Thymus (tissue), 14 donors: ENCODE measurements at places on chromosomes 12 and 14. TPM values are rescaled to one million over a fixed set of nuclear protein-coding genes. Genes with fewer than 3 reads are reported as not detected.

DNA sequence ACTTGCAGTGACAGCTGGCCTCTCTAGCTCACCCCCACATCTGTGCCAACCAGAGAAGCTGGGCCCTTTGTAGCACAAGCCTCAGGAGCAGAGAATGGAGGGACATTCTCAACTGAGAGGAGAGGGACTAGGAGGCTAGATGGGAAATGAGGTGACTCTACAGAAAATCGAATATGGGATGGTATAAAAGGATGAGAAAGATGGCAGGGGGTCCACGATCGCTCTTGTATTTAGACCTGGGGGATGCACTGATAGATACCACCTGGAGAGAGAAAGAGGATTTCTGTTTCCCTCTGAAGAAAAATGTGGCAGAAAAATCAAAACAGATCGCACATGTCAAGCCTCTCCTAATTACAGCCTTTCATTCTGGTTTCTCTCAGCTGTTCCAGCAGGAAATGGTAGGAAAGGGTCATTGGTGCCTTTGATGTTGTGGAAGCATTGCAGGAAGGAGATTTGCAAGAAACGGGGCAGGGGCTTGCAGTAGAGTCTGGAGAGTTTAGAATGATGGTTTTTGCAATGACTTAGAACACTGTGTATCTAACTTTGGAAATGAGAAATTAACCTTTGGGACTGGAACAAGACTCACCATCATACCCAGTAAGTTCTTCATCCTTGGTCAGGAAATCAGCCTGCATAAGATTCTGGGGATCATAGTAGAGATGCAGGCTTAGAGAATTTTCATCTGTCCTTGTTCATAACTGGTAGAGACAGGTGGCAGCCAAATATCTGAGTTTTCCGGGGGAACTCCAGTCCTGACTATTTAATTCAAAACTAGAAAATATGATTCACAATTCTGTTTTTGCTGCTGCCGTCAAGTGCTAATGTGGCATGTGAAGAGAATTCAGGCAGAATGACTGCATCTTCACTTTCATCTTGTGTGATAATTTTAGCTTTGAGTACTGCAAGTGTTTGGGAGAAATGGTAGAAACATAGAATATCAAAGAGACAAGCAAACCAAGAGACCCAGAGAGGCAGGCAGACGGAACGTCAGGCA is 98.8 kb downstream of the DAD1 start:
- DNase-seq = no peak

Gene COCH
- total RNA-seq = 1.7 TPM

- H3K4me1 ChIP-seq = no peaks in the 10 kb centered on the region
- H3K36me3 ChIP-seq = no peaks in the 10 kb centered on the region
- DNase-seq = no peak
- no peak overlapping the region for H3K27ac ChIP-seq
- H3K27me3 ChIP-seq = no peaks in the 10 kb centered on the region
Measured at GRCh38 chr14:86823581-86823980, 1169.4 kb downstream of the GALC start.

- peaks cover 16% of the 10 kb centered on the region for H3K4me1 ChIP-seq
- peak within 1 kb of the TSS; percentile 91 for H3K27ac ChIP-seq
- no peak for DNase-seq
- H3K27me3 ChIP-seq = no peaks in the 10 kb centered on the region
Measured at GRCh38 chr12:53499266-53500141, at the start of gene MAP3K12. TSS of gene MAP3K12 (minus strand) at chr12:53499458. CDS start at chr12:53487391, 12,067 bp downstream.

GRCh38 chr12:11714626-11715025 is 65.2 kb downstream of the ETV6 start:
- H3K27ac ChIP-seq = no peak overlapping the region
- H3K4me1 ChIP-seq = peaks cover 2% of the 10 kb centered on the region
- no peaks in the 10 kb centered on the region for H3K27me3 ChIP-seq
- DNase-seq = no peak
- no peak overlapping the region for H3K4me3 ChIP-seq
- peaks cover 2% of the 10 kb centered on the region for H3K36me3 ChIP-seq

GRCh38 chr14:34180869-34181268 is 230.0 kb upstream of the EGLN3 start:
- H3K27ac ChIP-seq = no peak overlapping the region
- DNase-seq = no peak
- no peaks in the 10 kb centered on the region for H3K27me3 ChIP-seq

- H3K4me3 ChIP-seq = no peak overlapping the region
- peaks cover 21% of the 10 kb centered on the region for H3K36me3 ChIP-seq
Measured at GRCh38 chr14:74733221-74733620, 20.3 kb downstream of the FCF1 start.

Gene KRT78
- 0.42 TPM for total RNA-seq

Gene CISTR
- total RNA-seq = not detected

- no peaks in the 10 kb centered on the region for H3K27me3 ChIP-seq
- H3K4me3 ChIP-seq = no peak overlapping the region
- DNase-seq = no peak
- peaks cover 32% of the 10 kb centered on the region for H3K4me1 ChIP-seq
- H3K36me3 ChIP-seq = peaks cover 26% of the 10 kb centered on the region
Measured at GRCh38 chr12:109461846-109462756, 15.0 kb downstream of the KCTD10 start.

Gene LBHD2
- 0.19 TPM for total RNA-seq

Gene MYH6
- total RNA-seq = 0.05 TPM

Gene SERPINA12
- total RNA-seq = 0.05 TPM

Gene CRIP2
- total RNA-seq = 15.9 TPM

Gene MIP
- total RNA-seq = 0.09 TPM

Gene FSCB
- total RNA-seq = not detected

GRCh38 chr14:24075485-24076301 is 4.3 kb downstream of the CPNE6 start:
- no peak for DNase-seq
- peaks cover 3% of the 10 kb centered on the region for H3K4me1 ChIP-seq
- no peak overlapping the region for H3K4me3 ChIP-seq

Gene ANO2
- 0.57 TPM for total RNA-seq

Gene FZD10
- total RNA-seq = 0.57 TPM

DNA sequence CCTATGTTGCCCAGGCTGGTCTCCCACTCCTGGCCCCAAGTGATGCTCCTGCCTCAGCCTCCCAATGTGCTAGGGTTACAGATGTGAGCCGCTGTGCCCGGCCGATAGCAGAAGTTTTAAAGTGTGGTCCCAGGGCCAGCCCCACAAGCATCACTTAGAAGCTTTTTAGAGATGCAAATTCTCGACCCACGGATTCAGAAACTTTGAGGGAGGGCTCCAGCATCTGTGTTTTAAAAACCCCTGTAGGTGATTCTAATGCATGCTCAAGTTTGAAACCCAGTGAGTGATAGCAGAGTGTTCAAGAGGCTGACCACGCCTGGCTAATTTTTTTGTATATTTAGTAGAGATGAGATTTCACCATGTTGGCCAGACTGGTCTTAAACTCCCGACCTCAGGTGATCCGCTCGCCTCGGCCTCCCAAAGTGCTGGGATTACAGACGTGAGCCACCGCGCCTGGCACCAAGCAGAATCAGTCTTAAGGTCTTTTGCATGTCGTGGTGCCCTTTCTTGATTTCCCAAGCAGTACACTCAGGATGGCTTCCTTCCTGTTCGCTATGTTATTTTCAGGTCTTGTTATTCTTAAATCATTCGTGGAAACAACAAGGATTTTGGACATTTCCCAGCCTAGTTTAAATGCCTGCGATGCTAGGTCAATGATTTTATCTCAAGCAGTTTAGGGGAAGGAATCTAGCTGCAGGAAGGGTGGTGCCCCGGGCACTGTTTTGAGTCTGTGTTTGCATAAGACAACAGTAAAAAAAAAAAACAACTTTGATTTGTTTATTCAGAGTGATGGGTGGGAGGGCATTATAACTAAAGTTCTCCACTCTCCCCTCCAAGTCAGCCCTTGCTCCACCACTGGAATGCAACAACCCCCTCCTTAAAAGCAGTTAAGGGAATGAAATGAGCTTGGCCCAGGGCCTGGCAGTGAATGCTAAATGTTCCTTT is 9.2 kb upstream of the RILPL2 start:
- H3K27me3 ChIP-seq = no peaks in the 10 kb centered on the region
- H3K4me1 ChIP-seq = no peaks in the 10 kb centered on the region
- DNase-seq = no peak
- no peaks in the 10 kb centered on the region for H3K36me3 ChIP-seq
- no peak overlapping the region for H3K4me3 ChIP-seq

GRCh38 chr12:227923-228845 is 14.2 kb upstream of the SLC6A12 start:
- no peak for DNase-seq
- no peak overlapping the region for H3K27ac ChIP-seq

DNA sequence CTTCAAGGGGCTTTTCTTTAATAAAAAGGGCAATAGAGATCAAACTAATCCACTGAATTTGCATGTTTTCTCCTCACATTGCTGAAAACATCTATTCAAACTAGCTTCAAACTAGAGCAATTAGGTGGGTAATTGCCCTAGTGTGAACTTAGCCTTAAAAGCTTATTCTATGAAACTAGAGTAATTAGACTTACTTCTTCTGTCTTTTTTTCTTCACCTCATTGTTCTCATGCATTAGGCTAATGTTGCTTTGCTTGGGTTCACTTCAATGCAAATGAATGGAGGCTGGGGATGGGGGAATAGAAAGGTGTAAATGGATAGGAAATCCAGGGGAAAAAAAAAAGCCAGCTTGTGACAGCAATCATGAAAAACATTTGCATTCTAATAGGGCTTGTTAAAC is 414.8 kb upstream of the LMO3 start:
- H3K27ac ChIP-seq = no peak overlapping the region
- no peak for DNase-seq
- no peaks in the 10 kb centered on the region for H3K27me3 ChIP-seq
- no peaks in the 10 kb centered on the region for H3K36me3 ChIP-seq
- no peaks in the 10 kb centered on the region for H3K4me1 ChIP-seq

Gene PZP
- 0.14 TPM for total RNA-seq

GRCh38 chr12:69523433-69524330 is 53.5 kb downstream of the FRS2 start:
- no peaks in the 10 kb centered on the region for H3K27me3 ChIP-seq
- no peak overlapping the region for H3K4me3 ChIP-seq
- DNase-seq = no peak
- H3K4me1 ChIP-seq = no peaks in the 10 kb centered on the region

DNA sequence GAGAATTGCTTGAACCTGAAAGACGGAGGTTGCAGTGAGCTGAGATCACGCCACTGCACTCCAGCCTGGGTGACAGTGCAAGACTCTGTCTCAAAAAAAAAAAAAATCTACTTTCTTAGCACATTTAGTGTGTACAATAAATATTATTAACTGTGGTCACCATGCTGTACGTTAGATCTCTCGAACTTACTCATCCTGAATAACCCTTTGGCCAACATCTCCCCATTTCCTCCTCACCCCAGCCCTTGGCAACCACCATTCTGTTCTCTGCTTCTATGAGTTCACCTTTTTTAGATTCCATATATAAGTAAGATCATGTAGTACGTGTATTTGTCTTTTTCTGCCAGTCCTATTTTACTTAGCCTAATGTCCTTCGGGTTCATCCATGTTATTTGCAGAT is 13.4 kb downstream of the FUT8 start:
- no peaks in the 10 kb centered on the region for H3K36me3 ChIP-seq
- DNase-seq = no peak
- no peaks in the 10 kb centered on the region for H3K4me1 ChIP-seq
- no peak overlapping the region for H3K4me3 ChIP-seq

- DNase-seq = no peak
- H3K4me3 ChIP-seq = no peak overlapping the region
- no peaks in the 10 kb centered on the region for H3K27me3 ChIP-seq
- no peaks in the 10 kb centered on the region for H3K36me3 ChIP-seq
- H3K27ac ChIP-seq = peak overlapping the region; percentile 27
- H3K4me1 ChIP-seq = peaks cover 61% of the 10 kb centered on the region
Measured at GRCh38 chr14:61388173-61388975, 67.0 kb downstream of the PRKCH start.

Gene OTOGL
- 0.42 TPM for total RNA-seq

GRCh38 chr12:109758426-109759420 is 45.1 kb downstream of the FAM222A start:
- no peaks in the 10 kb centered on the region for H3K36me3 ChIP-seq
- no peaks in the 10 kb centered on the region for H3K4me1 ChIP-seq
- H3K4me3 ChIP-seq = no peak overlapping the region
- DNase-seq = no peak

- peak; percentile 16 for DNase-seq
- H3K36me3 ChIP-seq = no peaks in the 10 kb centered on the region
- H3K27me3 ChIP-seq = no peaks in the 10 kb centered on the region
- peaks cover 6% of the 10 kb centered on the region for H3K4me1 ChIP-seq
Measured at GRCh38 chr12:54082397-54082892, 28.8 kb downstream of the HOXC4 start.

- H3K27ac ChIP-seq = no peak overlapping the region
- no peak overlapping the region for H3K4me3 ChIP-seq
- no peak for DNase-seq
- peaks cover 31% of the 10 kb centered on the region for H3K4me1 ChIP-seq
Measured at GRCh38 chr12:120759591-120760348, 34.1 kb downstream of the ACADS start.

Gene TMEM179
- total RNA-seq = 0.09 TPM

DNA sequence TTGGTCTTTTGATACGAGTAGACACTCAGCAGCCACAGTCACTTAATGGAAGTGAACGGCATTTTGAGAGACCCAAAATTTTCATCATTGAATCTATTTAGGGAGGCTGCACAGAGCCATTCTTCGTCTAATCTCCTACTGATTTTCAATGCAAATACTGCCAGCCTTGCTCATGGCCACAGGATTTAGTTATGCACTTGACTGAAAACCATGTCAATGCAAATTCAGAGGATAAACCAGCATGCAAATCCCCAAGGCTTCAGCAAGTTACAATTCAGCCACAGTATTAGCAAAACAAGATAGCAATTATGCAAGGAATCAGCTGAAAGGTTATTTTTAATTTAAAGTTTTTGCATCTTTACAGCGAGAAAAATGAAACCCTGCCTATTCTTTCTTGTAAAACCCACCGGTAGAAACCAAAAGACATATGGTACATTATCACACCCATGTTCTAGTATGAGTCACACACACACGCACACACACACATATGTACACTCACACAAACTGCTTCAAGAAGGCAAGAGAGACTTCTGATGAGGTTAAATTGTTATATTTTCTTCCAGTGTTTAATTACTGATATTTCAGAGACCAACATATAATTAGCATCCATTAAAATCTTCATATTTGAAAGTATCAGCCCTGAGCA is 985.3 kb upstream of the FLRT2 start:
- no peak for DNase-seq
- no peak overlapping the region for H3K27ac ChIP-seq
- no peaks in the 10 kb centered on the region for H3K4me1 ChIP-seq
- H3K36me3 ChIP-seq = no peaks in the 10 kb centered on the region

Gene BICDL1
- 18.7 TPM for total RNA-seq

Gene SDS
- total RNA-seq = 0.52 TPM

- H3K27me3 ChIP-seq = no peaks in the 10 kb centered on the region
- H3K36me3 ChIP-seq = no peaks in the 10 kb centered on the region
- no peaks in the 10 kb centered on the region for H3K4me1 ChIP-seq
- H3K27ac ChIP-seq = no peak overlapping the region
Measured at GRCh38 chr12:126949558-126949957, 1317.4 kb upstream of the TMEM132C start.
